Activated naive CD4-positive, alpha-beta T cell (primary cell): ENCODE measurements at places on chromosomes 5 and 9.

GRCh38 chr5:175250426-175250825 lies 193.6 kb downstream of the DRD1 start:
- DNase-seq, result no peak

GRCh38 chr5:149323621-149324205 lies 21.6 kb upstream of the GRPEL2 start:
- no peak for DNase-seq

DNA sequence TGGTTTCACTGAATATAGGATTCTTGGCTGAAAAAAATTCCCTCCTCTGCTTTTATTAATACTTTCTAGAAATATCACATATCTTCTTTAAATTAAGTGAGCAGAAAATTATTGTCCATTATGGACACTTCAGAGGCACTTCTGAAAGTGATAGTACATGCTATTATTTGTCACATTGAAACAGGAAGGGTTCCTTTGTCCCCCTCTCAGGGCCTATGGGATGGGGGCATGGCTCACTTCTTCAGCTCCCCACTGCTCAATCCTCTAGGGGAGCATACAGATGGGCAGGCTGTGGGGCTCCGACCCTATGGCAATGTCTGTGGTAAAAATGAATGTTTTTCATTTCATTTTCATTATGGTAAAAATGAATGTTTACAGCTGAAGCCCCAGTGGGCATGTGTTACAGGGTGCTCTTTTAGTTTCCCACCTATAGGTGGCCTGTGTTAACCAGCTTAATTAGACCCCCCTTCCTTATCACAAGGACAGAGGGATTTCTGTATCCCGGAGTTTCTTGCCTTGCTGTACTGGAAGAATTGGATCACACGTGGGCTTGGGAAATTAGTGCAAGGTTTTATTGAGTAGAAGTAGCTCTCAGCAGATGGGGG lies 1225.2 kb downstream of the PTPRD start:
- DNase-seq, result no peak

- DNase-seq, result no peak
Measured at GRCh38 chr5:50887889-50888633, 221.6 kb downstream of the PARP8 start.

DNA sequence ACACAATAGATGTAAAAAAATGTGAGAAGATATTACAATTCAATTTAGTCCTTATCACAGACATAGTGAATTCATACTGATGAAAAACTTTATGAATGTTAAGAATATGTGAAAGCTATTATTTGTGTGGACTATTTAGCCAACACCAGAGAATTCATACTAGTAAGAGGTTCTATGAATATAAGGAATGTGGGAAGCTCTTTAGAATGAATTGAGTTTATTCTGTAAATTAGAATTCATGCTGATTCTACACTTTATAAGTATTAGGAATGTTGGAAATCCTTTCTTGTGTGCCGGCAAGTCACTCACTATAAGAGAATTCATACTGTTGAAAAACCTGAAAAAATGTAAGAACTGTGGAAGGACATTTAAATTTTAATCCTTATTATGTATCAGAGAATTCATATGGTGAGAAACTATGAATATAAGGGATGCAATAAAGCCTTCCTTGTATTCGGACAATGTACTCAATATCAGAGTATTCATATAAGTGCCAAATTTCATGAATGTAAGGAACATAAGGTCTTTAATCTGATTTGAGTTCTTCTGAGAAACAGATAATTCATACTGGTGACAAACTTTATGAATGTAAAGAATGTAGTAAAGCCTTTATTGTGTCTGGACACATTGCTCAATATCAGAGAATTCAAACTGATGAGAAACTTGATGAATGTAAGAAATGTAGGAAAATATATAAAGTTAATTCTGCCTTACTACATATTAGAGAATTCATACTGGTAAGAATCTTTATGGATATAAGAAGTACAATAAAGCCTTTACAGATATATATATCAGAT lies 21.6 kb upstream of the PCDHA1 start:
- no peak for DNase-seq

DNA sequence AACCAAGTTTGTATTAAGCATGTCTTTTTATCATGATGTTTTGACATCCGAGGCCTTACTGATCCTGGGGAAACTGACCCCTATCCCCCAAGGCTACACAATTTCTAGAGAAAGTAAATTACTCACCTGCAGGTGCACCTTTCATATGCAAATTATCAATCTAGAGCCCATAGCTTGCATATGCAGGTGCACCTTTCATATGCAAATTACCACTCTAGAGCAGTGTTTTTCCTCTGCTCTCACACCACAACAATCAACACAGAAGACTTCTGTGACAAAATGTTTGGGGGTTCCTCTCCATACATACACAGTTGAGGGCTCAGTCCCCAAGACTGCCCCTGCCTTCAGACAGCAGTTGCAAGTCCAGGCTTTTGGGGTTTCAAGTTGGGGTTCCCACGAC lies 203.7 kb upstream of the RORB start:
- no peak for DNase-seq

DNA sequence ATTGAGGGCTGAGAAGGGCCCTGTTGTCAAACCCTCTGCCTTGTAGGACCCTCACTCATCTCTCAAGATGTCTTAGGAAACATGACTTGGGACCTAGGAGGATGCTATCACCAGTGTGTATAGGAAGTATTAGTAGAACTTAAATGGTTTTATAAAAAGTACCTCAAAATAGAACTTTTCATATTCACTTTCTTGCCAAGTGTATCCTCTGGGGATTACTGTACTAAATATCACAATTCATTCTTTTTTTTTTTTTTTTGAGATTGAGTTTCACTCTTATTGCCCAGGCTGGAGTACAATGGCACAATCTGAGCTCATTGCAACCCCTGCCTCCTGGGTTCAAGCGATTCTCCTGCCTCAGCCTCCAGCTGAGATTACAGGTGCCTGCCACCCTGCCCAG lies 56.2 kb downstream of the ARHGEF28 start:
- no peak for DNase-seq

DNA sequence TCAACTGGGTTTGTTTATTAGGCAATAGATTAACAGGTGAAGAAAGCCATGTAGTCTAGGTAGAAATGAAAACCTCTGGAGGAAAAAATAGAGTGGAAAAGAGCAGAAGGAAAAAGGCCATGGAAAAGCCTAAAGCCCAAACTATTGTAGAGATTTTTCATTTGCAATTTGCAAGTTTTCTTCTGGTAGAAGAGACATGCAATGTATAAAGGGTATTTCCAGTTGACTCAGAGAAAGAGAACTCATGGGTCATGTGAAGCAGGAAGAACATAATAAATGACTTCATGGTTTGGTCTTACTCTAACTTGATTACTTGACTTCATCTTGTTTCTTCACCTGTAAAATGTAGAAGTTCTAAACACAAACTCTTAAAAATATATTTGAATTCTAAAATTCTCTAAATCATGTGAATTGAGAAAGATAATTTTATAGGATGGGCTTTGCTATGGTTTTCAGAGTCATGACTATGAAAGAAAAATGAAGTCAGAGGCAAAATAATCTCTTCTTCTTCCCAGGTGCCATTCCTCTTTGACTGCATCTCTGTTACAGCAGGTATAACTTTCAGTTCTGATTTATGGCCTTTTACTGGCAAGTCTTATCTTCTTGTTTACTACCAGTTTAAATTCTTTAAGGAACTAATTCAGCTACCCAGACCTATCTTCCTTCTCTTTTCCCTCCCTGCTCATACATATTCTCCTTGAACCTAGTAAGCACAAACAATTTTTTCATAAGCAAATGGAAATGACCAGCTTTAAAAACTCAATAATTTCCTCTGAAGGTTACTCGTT lies 47.7 kb upstream of the TMC1 start:
- no peak for DNase-seq

- no peak for DNase-seq
Measured at GRCh38 chr5:112983363-112983762, 6.8 kb downstream of the DCP2 start.

- no peak for DNase-seq
Measured at GRCh38 chr9:20355022-20355421, 267.3 kb downstream of the MLLT3 start.

DNA sequence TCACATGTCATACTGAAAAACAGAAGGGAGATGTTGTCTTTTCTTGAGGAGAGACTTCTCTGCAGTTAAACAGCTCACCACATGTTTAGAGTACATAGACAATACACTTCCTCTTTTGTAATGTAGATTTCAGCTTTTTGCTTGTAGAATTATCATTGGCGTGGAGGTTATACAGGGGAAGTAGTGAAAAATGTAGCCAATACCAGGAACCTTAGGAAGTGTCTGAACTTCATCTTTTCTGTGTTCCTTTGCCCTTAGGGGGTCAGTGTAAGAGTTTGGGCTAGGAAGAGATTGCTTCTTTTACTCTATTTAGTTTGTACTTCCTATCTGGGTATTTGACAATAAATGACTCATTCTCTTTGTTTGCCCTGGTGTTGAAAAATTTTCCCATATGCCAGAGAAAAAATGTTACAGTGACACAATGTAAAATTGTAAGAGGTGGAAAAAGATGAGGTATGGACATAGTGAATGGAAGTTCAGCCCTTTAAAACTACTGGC lies 21.0 kb upstream of the CDKN2B start:
- no peak for DNase-seq

DNA sequence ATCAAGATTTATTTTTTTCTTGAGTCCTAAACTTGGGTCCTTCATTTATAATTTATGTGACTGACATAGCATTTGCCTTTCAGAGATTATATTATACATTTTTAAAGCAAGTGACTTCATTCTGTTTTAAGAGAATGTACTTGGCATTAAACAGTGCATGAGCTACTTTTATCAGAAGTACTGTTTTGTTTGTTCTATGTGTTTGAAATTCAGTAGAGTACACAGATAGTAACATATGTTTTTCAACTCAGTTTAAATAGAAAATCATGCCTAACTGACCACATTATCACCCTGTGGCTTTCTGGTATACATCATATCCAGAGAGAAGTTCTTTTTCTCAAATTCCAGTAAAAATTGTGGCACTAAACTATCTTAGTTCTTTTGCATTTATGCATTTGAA lies 335.3 kb upstream of the CDH18 start:
- DNase-seq, result no peak

- no peak for DNase-seq
Measured at GRCh38 chr9:100098046-100098886, 534 bp downstream of the ERP44 start.

GRCh38 chr5:172999372-172999973 lies 15.9 kb downstream of the ATP6V0E1 start:
- no peak for DNase-seq

DNA sequence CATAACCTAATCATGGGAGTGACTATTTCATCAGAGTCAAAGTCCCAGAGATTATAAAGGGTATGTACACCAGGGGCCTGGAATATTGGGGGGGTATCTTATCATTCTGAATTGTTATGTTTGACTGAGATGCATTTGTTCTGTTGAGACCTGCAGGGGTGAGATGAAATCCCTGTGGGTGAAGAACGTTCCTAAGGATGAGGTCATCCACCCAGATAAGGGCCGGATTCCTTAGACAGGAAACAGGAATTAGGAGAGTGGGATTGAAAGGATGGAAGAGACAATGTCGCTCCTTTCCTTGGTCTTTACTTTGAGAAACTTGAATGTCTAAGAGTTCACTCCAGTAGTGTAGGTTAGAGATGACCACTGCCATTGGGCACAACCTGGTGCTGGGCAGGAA lies 54.7 kb downstream of the GAS1 start:
- no peak for DNase-seq

DNA sequence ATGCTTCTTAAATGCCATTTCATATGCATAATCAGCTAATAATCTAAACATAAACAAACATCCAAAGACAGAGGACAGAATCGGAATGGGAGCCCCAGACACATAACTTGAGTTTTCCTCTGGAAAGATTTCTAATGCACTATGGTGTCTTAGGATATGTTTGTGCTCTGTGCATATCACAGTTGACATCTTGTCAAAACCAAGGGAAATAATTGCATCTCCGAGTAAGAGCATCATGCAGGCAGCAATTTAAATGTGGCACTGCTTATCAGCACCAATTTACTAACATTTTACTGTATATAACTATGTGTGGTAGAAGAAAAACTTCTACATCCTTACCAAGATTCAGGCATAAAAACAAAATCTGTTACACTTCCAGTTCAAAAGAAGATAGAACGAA lies 217.9 kb downstream of the GLIS3 start:
- DNase-seq, result no peak

DNA sequence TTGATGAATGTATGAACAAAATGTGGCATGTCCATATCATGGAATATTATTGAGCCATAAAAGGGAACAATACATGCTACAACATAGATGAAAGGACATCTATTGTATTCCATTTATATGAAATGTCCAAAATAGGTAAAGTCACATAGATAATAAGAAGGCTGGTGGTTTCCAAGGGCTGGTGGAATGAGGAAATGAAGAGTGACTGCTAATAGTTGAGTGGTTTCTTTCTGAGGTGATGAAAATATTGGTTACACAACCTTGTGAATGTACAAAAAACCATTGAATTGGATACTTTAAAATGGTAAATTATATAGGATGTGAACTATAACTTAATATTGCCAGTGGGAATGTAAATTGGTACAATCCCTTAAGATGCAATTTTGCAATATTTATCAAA lies 5.2 kb downstream of the ARSB start:
- DNase-seq, result no peak

GRCh38 chr5:52359261-52359660 lies 428.5 kb upstream of the ITGA1 start:
- no peak for DNase-seq

- DNase-seq, result no peak
Measured at GRCh38 chr5:81925009-81925408, 46.8 kb upstream of the ATG10 start.

DNA sequence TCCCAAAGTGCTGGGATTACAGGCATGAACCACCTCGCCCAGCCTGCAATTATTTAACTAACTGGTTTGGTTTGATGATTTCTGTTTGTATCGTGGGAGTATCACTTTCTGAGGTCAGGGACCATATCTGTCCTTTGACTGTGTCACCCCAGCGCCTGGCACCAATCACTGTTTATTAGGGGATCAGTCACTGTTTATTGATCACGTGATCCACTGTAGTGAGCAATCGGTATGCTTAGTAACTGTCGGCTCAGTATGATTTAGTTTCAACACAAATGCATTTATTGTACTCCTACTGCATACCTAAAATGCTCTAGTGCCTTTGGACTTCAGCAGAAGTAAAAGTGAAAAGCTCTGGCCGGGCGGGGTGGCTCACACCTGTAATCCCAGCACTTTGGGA lies 54.8 kb downstream of the COL5A1 start:
- no peak for DNase-seq

DNA sequence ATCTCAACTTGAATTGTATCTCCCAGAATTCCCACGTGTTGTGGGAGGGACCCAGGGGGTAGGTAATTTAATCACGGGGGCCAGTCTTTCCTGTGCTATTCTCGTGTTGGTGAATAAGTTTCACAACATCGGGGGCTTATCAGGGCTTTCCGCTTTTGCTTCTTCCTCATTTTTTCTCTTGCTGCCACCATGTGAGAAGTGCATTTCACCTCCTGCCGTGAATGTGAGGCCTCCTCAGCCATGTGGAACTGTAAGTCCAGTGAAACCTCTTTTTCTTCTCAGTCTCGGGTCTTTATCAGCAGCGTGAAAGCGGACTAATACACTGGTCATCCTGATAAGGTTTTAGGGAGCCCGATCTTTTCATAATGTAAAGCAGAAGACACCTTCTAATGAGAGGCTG lies 687.0 kb upstream of the FTMT start:
- DNase-seq, result no peak

- no peak for DNase-seq
Measured at GRCh38 chr9:129282731-129283211, 104.7 kb upstream of the IER5L start.

GRCh38 chr9:71363286-71363961 lies 242.0 kb upstream of the TRPM3 start:
- DNase-seq, result no peak
